T follicular helper cell (primary cell): ENCODE measurements at places on chromosomes 4 and X.

GRCh38 chr4:152975380-152976211, 39.5 kb downstream of the FHDC1 start:
- no peak for DNase-seq

GRCh38 chr4:132384709-132385108, 764.4 kb upstream of the PCDH10 start:
- no peak for DNase-seq

DNA sequence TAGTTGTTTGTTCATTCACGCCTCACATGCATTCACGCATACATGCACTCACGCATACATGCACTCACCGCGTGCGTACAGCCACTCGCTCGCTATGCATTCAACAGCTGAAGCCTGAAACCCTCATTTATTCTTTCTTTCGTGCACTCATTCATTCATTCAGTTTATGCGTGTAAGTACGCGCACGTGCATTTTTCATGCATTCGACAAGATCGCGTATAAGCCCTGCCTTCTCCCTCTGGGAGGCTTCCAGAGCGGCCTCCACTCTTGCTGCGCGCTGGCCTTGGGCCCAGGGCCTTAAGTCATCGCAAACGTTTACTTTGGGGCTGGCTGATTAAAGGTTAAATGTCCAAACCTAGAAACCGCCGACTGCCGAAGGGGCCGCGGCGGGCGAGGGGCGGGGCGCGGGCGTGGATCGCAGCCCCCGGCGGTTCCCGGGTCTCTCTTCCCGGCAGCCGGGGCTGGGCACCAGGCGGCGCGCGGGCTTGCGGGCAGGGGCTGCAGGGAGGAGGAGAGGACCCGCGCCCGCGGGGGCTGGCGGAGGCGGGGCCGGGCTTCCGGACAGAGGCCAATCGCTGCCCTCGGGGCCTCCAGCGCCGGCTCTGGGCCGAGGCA, at the start of gene GYG2:
Gene GYG2, plus strand, starts transcription at position 587 of the 615 bp plus-strand sequence. CDS start 1,259 bp downstream, outside the sequence.
- DNase-seq: no peak

- no peak for DNase-seq
Measured at GRCh38 chr4:15550491-15550890, 80.8 kb downstream of the CC2D2A start.

DNA sequence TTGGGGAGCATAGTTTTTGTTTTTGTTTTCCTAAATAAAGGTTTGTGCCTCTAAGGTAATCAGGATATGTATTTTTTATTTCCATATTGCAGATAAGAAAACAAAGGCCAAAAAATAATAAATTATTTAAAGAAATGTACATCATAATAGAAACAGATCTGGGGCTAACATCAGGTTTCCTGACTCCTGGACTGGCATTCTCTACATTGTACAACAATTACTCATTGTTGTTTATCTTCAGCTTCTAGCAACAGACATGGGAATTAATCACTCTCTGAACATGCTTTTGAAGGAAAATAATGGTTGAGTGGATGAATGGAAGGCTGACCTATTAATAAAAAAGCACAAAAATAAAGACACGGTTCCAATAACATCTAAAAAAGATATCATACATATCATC, 146.2 kb downstream of the KCNIP4 start:
- DNase-seq: no peak

DNA sequence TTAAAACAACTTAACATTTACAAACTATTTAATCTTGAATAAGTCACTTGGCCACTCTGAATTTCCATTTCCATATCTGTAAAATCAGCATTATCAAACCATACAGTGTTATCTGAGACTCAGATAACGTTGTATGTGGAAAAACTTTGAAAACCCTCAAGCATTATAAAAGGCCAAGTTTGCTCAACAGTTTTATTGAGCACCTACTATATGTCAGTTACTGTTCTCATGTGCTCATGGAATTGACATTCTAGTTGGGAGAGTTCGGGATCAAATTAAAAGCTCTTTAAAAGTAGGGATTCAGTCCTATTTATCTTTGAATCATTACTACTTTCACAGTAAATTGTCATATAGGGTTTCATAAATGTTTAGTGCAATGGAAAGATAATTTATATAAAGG, 97.9 kb downstream of the FRMPD4 start:
- no peak for DNase-seq

- DNase-seq: no peak
Measured at GRCh38 chr4:94571298-94571697, 119.6 kb downstream of the PDLIM5 start.

GRCh38 chrX:100994352-100995281, 25.1 kb downstream of the ARL13A start:
- no peak for DNase-seq

- no peak for DNase-seq
Measured at GRCh38 chr4:88957570-88957969, 99.4 kb downstream of the FAM13A start.

DNA sequence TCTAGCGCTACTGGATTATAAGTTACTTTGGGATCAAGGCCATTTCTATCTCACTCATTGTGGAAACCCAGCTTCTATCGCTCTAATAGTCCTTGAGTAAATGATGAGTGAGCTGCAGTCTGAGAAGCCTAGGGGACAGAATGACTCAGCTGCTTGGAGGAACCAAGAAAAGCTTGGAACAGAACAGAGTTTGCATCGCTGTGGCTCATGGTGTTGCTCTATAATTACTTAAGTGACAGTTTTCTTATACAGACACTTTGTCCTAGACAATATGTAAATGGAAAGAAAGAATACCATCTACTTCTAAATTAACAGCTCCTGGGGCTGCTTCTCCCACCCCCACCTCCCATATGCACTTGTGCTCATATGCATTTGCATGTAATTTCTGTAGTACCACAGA, 156.9 kb downstream of the SLIT2 start:
- DNase-seq: no peak

DNA sequence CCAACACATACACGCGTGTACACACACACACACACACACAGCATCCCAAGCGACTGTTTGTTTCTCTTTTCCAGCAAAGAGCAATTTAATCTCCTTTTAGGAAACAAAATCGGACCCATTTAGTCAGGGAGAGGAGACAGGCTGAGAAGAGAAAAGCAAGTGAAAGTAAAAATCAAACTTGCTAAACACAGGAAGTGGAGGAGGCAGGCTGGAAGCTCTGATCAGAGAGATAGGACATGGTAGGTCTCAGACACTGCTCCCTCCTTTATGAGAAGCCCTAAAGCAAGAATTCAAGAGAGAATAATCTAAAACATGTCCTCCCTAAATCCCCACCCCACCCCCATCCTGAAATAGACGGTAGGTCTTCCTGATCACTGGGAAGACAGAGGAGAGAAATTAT, 62.3 kb downstream of the GPC3 start:
- no peak for DNase-seq

DNA sequence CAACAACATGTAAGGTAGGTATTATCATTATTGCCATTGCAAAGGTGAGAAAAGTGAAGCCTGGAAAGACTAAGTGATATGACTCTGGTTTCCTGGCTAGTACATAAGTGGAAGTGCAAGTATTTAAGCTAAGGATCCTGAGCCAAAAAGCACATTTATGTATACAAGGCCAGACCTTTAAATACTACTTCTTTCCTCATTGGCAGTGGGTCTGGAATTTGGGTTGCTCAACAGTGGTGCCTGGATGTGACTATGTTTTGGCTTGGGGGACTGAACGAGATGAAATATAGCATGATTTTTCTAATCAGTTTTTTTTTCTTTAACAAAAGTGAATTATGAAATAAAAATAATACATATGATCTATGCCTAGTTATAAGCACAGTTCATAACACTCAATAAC, 7.4 kb upstream of the FGF13 start:
- no peak for DNase-seq

DNA sequence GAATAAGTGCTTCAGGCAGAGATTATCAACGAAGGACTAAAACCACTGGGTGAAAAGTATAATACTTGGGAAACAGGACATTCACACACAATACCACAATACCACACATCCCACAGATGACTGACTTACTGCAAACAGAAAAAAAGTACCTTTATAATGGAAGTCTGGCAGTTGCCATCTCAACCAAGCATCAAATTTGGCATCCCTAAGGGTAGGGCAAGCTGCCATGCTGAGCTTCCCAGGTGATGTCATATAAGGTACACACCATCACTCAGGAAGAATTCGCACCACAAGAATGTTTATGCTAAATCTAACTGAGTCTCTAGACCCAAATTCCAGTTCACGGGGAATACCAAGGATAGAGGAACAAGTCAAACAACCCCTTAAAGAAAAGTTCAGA, 9.1 kb downstream of the QDPR start:
- no peak for DNase-seq

- no peak for DNase-seq
Measured at GRCh38 chr4:98098764-98099163, 44.5 kb downstream of the STPG2 start.

DNA sequence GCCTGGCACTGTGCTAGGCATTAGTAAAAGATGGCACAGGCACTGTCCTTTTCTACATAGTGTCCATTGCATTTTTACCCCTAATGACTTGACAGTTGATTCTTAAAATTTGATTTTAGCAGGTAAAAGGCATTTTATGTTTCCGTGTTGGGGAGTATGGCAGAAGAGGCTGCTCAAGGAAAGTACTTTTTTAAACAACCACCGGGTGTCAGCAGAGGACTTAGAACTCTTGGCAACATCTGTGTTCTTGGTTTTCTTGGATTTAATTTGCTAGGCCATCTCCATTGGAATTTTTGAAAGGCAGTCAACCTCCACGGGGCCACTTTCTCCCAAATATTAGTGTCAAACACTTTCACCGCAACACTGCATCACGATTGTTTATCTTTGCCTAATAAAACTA, 102.9 kb downstream of the TSPAN7 start:
- no peak for DNase-seq

DNA sequence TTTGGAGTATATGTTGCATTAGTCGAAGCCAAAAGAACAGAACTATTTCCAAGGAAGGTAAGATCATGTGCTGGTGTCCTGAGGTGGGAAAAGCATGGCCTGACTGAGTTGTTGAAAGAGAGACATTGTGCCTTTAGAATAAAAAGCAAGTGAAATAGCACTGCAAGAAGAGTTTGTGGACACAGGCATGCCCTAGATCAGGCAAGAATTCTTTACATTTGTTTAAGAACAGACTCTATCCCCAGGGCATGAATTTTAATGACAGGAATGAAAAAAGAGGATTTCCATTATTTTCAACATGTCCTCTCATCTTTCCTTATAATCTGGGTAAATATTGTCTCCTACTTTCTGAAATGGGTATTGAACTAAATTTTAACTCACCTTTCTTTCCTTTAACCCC, 516.2 kb upstream of the GALNT7 start:
- no peak for DNase-seq
